ENCODE measurements at places on chromosomes 5 and 9.

DNA sequence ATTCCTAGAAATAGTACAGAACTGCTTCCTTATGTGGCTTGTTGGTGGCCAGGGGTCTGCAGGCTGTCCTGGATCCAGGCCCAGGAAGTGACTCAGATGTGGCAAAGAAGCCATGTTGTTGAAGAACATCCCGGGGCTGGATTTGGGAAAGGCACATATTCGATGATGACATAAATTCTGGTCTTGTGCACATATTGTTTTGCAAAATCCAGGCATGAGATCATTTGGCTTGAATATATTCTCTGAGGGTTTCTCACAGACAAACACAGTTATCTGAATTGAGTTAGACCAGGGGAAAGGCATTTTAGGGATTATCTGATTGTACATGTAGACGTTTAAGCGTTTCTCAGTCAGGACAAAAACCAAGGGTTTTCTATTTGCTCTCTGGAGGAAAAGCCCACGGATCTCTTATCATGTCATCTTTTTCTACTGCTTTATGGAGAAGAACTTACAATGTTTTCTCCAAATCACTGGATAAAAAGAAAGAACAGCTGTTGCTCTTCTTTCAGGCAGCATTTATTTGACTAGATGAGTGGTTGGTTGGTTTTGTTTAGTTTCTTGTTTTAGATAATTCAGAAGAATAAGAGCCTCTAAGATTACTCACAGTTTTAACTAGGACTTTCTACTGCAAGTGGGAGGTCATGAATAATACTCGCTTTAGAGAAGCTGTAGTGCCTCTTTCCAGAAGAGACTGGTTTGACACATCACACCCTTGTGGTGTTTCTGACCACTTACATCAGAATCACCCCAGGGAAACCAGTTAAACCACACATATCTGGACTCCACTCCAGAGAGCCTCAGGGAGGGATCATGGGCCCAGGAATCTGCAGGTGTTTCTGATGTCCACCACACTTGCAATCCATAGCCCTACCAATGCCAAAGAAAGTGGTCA lies 29.5 kb upstream of the LHFPL2 start:
- peak; percentile 46 for DNase-seq

- peak; percentile 30 for DNase-seq
Measured at GRCh38 chr9:135797507-135798262, 95.7 kb downstream of the KCNT1 start.

DNA sequence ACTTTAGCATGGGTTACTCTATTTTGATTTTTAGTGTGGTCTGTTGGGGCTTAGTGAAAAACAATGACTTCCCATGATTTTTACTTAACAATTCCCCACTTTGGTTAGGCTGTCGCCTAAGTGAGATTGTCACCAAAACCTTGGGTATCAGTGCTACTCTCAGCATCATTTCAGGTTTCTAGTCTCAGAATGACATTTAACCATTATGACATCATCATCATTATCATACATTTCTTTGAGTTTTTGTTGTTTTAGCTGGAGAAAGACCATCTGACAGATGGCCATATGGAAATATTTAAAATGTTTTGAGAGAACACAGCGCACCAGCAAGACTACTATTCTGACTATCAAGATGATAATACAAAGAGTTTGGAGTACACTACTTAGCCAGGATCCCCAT lies 551.0 kb upstream of the PTPRD start:
- no peak for DNase-seq

DNA sequence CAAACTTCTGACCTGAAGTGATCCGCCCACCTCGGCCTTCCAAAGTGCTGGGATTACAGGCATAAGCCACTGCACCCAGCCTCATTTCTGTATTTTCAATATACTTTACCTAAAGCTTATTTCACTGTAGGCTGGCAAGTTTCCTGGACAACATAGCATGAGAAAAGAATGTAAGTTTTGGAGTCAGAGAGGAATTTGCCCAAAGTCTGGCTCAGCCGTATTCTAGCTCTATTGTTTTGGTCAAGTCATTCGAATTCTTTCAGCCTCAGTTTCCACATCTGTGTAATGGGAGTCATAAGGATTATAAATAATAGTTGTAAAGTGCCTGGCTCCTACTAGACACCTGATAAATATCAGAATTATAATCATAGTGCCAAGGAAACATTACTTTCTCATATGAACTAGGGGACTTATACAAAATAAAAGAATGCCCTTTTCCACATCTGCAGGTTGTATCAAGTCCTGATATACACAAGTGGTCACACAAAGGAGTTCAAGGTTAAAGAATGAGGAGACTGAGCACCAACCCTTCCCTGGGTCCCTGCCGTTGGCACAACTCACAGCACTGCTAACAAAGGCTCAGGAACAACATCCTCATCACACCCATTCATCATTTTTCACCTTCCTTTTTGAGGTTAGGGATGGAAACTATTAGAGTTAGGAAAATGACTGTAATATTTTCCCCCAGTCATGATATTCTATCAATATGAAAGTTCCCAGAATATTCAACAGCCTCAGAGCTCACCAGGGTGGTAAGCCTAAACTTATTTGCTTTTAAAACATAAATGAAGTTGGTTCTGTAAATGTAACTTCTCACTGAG lies 34.6 kb upstream of the RAI14 start:
- no peak for DNase-seq

GRCh38 chr5:1523793-1524480 lies at the start of gene LPCAT1:
LPCAT1 (minus strand) TSS chr5:1523960; CDS start chr5:1523844, 116 bp downstream.
- peak; percentile 67 for DNase-seq

- DNase-seq, result no peak
Measured at GRCh38 chr9:84331119-84331809, 9.3 kb downstream of the SLC28A3 start.

DNA sequence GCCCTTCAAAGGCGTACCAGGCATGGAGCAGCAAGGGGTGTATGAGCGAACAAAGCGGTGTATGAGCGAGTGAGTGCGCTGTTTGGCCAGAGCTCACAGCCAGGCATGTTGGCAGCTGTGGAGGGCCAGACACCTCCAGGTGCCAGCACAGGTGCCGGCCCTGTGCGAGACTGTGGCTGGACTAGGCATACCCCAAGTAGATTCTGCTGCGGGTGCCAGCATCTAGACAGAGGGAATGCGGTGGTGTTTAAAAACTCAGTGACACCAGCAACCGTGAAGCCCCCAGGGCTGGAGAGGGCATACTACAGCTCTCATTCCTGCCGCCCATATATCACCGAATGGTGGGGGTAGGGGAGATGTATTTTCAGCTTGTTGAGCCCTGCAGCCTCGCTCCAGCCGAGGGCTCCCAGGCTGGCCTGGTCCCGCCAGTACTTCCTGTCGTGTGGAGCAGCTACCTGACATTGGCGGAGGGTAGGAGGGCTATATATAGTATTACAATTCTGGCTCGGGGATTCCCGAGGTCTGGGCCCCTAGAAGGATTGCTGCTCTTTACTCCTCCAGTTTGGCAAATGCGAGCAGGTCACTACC lies 1829.6 kb upstream of the NUDT12 start:
- no peak for DNase-seq

GRCh38 chr5:116459301-116459700 lies 115.3 kb downstream of the SEMA6A start:
- no peak for DNase-seq

DNA sequence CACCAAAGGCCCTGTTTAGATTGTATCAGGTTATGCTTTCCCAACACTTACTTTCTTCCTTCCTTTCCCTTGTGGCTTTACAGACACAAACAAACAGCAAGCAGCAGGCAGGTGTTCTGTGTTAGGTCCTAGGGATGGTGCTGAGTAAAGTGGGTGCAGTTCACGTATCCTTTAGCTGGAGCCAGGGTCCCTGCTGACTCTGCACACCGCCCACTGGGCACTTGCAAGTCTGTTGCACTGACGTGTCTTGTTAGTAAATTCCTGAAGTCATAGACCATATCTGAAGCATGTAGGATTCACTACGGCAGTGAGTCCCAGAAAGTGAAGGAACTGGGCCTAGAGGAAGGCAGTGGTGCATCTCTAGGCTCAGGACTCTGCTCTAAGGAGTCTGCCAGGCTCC lies 96.5 kb downstream of the DAPK1 start:
- DNase-seq, result no peak

- no peak for DNase-seq
Measured at GRCh38 chr5:161585798-161586197, 39.3 kb upstream of the GABRB2 start.

DNA sequence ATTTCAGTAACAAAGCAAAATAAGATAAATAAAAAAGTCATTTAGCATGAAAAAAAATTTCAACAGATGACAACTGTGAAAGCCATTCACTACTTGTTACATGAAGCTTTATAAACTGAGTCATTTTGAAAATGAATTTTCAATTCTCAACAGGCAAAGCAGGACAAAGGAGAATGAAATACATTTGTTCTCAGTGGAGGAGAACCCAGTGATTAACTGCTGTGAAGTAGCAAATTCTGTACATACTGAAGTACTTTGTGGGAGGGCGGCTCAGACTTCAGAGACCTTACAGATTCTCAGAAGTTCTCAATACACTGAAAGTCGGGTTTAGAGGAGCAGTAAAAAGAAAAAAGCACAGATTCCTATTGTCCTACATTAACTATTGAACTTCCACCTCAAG lies 21.7 kb downstream of the SKIC3 start:
- no peak for DNase-seq

- DNase-seq, result peak; percentile 56
Measured at GRCh38 chr5:132065351-132065937, 5.0 kb downstream of the IL3 start.

DNA sequence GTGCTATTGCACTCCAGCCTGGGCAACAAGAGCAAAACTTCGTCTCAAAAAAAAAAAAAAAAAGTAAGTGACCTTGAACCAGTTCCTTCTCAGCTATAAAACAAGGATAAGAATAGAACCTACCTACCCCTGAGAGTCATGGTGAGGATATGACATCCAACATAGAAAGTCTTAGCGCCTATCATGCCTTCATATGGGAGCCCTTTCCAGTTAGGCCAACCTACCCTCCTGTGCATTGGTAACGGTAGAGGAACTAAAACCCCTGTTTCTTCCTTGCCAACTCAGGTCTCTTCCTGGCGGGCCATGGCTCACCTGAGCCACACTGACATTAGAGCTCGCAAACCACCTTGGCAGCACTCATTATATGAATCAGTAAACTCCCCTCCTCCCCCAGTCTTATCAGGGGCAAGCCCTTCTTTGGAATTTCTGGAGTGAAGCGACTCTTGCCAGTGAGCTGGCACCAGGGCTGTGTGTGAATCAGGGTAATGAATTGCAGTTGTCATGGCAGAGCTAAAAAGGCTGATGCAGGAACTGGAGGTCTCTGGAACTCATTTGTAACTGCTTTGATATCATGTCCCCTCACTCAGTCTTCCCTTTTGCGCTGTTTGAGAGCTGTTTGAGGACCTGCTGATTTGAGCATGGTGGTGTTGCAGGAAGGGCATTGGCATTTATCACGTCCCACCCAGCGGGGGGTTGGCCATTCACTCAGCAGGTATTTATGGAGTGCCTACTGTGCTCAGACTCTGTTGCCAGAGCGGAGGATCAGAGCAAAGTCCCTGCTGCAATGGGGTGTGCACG lies 10.3 kb downstream of the WWC1 start:
- no peak for DNase-seq

- DNase-seq, result no peak
Measured at GRCh38 chr9:134996591-134997530, 79.1 kb upstream of the FCN1 start.
